ENCODE measurements at places on chromosomes 3 and 15. TPM values are rescaled to one million over a fixed set of nuclear protein-coding genes. Genes with fewer than 3 reads are reported as not detected.

The SLC2A2 gene
- total RNA-seq = not detected

- DNase-seq = peak; percentile 52
Measured at GRCh38 chr3:139934613-139935015, 371 bp upstream of the CLSTN2 start.

The CHRM5 gene
- total RNA-seq = not detected

GRCh38 chr3:195467641-195468390 is 25.0 kb upstream of the ACAP2 start:
- no peak for DNase-seq

DNA sequence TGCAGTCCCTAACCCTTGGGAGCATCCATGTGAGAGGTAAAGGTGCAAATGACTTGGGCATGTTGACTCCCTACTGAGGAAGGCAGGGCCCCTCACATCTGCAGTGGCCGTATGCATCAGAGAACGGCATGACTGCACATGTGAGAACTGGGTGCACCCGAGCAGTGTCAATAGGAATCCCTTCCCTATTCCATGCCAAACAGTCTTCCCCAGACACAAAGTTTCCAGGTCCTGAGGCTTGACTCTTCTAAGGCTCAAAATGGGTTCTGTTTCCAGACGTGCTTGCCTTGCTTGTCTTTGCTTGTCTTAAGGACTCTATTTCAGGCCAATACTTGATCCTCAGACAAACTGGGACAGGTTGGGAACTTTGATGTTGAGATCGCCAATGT is 20.5 kb upstream of the ANPEP start:
- DNase-seq = no peak

DNA sequence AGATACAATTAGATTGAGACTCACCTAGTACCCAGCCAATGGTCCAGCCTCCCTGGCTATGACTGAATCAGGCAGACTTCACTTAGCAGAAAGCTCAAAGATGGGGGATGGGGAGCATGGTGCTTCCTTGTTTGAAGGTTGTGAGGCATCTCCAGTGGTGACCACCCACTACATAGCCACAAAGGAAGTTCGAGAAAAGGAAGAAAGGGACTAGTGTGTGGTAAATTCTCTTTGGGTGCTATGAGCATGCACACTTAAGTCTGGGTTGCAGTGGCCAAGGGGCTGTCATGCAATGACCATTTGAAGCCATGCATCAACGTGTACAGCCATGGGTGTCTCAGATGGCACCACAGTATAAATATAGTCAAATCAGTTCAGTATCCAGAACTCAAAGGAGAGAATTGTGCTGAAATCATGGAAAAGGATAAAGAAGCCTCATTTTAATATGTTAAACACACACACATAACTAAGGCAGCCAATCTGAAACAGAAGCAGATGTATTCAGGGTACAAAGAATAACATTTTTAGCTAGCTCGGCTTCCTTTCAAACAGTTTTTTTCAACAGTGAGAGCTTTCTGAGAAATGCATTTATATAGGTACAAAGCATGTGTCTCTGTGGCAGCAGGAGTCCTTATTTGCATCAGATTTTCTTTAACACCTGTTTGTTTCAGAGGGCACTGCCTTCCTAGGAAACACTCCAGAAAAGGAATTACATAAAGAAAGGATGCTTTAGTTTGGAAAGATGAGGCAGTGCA is 275.5 kb downstream of the GAP43 start:
- no peak for DNase-seq

DNA sequence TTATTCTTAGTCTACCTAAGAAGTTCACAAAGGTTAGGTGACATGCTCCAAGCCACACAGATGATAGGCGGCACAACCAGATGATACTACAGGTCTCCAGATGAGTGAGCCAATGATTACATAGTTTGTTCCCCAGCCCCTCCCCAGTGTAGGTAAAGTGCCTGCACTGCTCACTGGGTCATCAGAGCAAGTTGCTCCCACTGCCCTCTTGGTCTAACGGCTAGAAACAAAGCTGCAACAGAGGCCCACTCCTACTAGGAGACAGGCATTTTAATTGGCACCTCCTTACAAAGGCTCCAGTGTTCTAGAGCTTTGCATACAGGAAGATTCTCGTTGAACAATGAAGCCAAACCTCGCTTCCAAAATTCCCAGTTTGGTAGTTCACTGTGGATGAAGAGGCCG is 47.3 kb downstream of the TMEM44 start:
- DNase-seq = no peak

The SLCO2A1 gene
- total RNA-seq = 168 TPM

The MON1A gene
- total RNA-seq = 9.3 TPM

DNA sequence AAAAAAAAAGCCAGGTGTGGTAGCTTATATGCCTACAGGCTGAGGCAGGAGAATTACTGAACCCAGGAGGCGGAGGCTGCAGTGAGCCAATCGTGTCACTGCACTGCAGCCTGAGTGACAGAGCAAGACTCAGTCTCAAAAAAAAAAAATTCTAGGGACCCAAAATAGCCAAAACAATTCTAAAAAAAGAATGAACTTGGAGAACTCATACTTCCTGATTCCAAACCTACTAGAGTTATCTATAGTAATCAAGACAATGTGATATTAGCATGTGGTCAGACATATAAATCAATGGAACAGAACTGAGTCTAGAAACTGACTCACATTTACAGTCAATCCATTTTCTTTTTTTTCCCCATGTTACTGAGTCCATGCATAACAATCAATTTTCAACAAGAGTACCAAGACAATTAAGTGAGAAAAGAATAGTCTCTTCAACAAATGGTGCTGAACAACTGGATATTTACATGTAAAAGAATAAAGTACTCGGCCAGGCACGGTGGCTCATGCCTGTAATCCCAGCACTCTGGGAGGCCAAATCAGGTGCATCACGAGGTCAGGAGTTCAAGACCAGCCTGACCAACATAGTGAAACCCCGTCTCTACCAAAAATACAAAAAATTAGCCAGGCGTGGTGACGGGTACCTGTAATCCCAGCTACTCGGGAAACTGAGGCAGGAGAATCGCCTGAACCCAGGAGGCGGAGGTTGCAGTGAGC is 11.9 kb downstream of the PRKAR2A start:
- DNase-seq = no peak

The GHRL gene
- 7.9 TPM for total RNA-seq

DNA sequence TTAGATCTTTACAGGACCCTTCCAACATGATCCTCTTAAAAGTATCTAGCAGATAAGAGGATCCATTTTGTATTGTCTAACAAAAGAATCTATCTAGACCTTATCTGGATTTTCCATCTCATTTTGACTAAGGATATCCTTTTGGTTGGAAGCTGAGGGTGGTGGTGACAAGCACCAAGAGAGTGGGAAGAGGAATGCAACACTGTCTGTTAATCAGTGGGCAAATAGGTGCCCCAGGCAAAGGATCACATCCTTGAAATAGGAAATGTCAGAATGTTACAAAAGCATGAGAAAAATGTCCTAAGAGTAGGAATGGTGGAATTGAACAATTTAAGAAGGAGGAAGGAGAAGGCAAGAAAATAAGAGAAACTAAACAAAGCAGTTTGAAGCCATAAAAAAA is 420.7 kb upstream of the CNTN3 start:
- no peak for DNase-seq
